H9 (cell line): ENCODE measurements at places on chromosomes 16 and 17. TPM values are rescaled to one million over a fixed set of nuclear protein-coding genes. Genes with fewer than 3 reads are reported as not detected.

- no peak overlapping the region for H3K4me3 ChIP-seq
- H3K27ac ChIP-seq: no peak overlapping the region
- no peaks in the 10 kb centered on the region for H3K36me3 ChIP-seq
These were observed 25.9 kb downstream of the ZFHX3 start for GRCh38 chr16:73021866-73022495.

DNA sequence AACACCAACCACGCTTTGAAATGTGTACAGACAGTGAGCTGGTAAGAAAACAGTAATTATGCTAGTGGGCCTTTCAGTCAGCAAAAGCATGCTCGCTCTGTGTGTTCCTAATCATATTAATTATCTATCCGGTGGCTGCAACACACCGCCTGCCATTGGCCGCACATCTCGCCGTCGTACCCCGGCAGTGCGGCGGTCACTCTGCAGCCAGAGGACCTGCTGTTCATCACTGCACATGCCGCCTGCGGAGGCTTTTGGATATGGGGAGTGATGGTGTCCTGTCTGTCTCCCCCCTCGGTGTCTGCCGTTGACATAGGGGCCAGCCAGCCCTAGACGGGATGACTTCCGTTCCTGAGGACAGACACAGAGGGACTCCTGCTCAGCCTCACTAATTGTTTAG lies 68.5 kb downstream of the RPA1 start:
- H3K36me3 ChIP-seq: peaks cover 48% of the 10 kb centered on the region
- peaks cover 2% of the 10 kb centered on the region; the same call in 1 of the 2 replicates for H3K27me3 ChIP-seq
- no peak overlapping the region for H3K27ac ChIP-seq
- H3K4me1 ChIP-seq: no peaks in the 10 kb centered on the region

- DNase-seq: no peak
- peaks cover 1% of the 10 kb centered on the region; the same call in 2 of the 3 replicates for H3K36me3 ChIP-seq
- H3K27ac ChIP-seq: no peak overlapping the region
These were observed 1.1 kb upstream of the RAB11FIP4 start for GRCh38 chr17:31390426-31390747.

DNA sequence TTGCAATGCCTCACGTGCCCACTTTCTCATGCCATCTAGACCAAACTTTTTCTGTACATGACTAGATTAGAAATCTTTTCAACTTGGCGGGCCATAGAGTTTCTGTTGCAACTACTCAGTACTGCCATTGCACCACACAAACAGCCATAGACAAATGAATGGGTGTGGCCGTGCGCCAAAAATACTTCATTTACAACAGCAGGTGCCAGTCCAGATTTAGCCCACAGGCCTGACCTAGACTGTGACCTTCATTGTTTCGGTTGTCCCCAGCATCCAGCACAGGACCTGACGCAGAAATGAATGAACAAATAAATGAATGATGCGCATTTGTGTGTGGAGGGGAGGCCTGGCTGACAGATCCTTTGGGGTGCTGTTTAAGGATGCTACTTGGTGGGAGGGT lies 14.3 kb upstream of the PDK2 start:
- H3K4me1 ChIP-seq: no peaks in the 10 kb centered on the region
- H3K27me3 ChIP-seq: no peaks in the 10 kb centered on the region
- no peak overlapping the region for H3K4me3 ChIP-seq
- DNase-seq: no peak
- peaks cover 1% of the 10 kb centered on the region; the same call in 2 of the 3 replicates for H3K36me3 ChIP-seq
- no peak overlapping the region for H3K27ac ChIP-seq

DNA sequence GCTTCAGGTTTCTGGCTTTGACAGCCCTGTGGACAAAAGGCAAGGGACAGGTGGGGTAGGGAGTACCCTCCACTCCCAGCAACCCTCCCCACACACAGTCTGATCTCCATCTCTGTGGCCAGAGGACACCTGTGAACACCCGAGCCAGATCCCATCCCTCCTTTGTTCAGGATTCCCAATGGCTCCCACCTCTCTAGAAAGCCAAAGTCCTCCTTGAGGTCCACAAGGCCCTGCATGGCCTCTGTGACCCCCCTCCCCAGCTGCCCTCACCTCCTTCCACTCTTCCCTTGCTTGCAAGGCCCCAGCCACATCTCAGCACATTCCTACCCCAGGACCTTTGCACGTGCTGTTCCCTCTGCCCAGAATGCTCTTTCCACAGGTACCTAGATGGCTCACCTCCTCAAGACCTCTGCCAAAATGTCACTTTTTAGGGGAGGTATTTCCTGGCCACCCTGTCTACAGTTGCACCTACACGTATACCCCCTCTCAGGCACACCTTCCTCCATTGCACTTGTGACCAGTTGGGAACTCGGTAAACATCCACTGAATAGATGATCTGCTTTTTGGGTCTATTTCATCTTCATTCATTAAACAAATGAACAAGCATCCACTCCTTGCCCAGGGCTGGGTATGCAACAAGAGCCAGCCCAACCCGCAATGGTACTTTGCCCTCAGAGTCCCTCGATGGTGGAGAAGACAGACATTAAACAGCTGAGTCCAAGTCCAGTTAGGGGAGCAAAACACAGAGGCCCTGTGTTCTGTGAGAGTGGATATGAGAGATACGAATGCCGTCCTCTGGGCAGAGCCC lies 107.0 kb downstream of the CRLF3 start:
- no peaks in the 10 kb centered on the region; the same call in 1 of the 2 replicates for H3K4me1 ChIP-seq
- H3K4me3 ChIP-seq: no peak overlapping the region
- DNase-seq: peak; percentile 12
- H3K36me3 ChIP-seq: peaks cover 12% of the 10 kb centered on the region
- no peaks in the 10 kb centered on the region for H3K27me3 ChIP-seq
- no peak overlapping the region for H3K27ac ChIP-seq

The MT4 gene
- not detected in 2 replicates for total RNA-seq

DNA sequence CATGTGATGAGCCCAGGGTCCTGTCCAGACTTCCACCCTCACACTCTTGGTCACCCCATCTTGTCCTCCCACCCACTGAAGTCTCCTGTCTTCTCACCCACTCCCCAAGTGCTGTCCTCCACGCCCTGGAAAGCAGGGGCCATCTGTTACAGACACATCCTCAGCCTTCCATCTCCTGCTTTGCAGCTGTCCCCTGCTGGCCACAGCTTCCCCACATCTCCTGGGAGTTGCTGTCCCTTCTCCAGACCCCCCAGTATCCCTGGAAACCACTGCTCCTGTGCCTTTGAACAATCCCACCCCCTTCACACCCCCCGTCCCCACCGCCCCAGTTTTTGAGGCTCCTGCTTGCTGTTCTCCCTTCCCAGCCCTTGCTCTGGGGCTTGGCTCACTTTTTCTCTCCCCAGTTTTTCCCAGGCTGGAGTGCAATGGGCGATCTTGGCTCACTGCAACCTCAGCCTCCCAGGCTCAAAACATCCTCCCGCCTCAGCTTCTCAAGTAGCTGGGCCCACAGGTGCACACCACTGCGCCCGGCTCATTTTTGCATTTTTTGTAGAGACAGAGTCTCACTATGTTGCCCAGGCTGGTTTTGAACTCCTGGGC lies 30.4 kb upstream of the ZFP90 start:
- no peaks in the 10 kb centered on the region for H3K36me3 ChIP-seq
- no peaks in the 10 kb centered on the region for H3K4me1 ChIP-seq
- no peak for DNase-seq
- H3K4me3 ChIP-seq: no peak overlapping the region

GRCh38 chr16:67723151-67723910 lies 4.2 kb upstream of the GFOD2 start:
- H3K36me3 ChIP-seq: peaks cover 17% of the 10 kb centered on the region
- no peaks in the 10 kb centered on the region for H3K27me3 ChIP-seq
- no peaks in the 10 kb centered on the region; the same call in 1 of the 2 replicates for H3K4me1 ChIP-seq
- no peak overlapping the region for H3K27ac ChIP-seq
- H3K4me3 ChIP-seq: no peak overlapping the region
- DNase-seq: no peak

- DNase-seq: no peak
- H3K36me3 ChIP-seq: no peaks in the 10 kb centered on the region
- H3K4me1 ChIP-seq: peaks cover 2% of the 10 kb centered on the region; the same call in 1 of the 2 replicates
- H3K27ac ChIP-seq: no peak overlapping the region
- H3K4me3 ChIP-seq: peak overlapping the region; percentile 66
These were observed 1.0 kb downstream of the CYB561 start for GRCh38 chr17:63445065-63445464.
